ENCODE measurements at places on chromosomes 2 and 18.

DNA sequence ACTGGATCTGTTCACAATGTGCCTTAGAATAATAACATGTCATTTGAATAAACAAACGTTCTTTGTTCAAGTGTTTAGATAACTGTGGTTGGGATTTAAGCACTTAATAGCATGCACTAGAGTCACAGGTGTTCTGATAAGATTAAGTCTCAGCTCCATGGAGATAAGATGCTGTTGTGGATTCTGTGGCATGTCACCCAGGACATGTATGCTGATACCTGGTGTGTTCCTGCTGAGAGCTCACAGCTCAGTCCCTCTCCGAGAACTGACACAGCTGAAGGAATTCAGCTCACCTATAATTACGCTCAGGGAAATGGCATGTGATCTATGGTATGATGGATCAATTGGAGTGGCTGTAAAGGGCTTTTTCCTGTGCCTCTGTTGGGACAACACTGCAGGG lies 75.4 kb upstream of the ST6GAL2 start:
- DNase-seq = no peak

DNA sequence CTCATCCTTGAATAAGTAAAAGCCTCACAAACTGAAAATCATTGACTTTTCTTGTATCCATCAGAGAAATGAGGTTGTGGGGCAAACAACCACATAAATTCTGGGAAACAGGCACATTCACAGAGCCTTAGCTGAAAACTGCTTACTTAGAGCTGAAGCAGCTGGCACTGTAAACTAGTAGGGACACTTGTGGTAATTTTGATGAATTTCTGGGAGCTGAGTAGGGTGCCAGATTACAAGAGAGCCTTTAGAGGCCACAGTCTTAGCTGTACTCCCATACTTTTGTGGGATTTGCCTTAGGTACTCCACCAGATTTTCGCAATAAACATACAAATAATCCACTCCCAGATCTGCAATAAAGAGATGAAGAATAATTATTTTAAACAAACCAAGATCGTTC lies 315.2 kb downstream of the TMX3 start:
- no peak for DNase-seq

- DNase-seq = no peak
These were observed 74.0 kb upstream of the SULT1C3 start for GRCh38 chr2:108165729-108166128.

DNA sequence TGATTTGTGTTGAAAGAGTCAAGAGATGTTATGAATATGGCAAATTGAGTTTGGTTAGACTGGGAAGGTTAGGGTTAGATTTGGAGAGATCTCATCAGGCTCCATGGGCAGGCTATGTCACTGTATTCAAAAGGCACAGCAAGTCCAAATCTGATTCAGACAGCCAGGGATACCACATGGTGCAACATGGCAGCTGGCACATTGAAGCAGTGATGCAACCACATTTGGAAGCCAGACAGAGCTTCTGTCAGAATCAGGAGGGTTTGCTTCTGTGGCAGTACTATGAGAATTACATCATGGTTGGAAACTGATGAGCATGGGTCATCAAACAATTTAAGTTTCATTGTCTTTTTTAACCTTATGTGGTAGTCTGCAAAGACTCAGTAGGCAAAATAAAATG lies 772.2 kb downstream of the SUCLG1 start:
- no peak for DNase-seq

GRCh38 chr18:68847219-68847837 lies 49.4 kb downstream of the CCDC102B start:
- no peak for DNase-seq

DNA sequence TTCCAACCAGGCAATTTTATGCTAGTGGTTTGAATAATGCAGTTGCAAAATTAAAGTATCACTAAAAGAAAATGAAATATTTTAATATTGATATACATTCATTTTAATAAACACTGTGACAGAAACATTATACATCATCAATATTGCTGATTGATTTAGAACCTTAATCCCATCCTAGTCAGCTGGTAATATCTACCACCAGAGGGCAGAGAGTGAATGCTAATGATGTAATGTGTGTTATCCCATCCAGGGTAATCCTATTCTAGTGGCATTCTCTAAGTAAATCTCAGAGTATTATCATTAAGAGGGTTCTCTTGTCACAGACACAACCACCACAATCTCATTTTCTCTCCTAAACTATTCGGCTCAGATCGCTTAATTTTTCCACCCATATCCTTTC lies 477.4 kb downstream of the CPS1 start:
- no peak for DNase-seq

DNA sequence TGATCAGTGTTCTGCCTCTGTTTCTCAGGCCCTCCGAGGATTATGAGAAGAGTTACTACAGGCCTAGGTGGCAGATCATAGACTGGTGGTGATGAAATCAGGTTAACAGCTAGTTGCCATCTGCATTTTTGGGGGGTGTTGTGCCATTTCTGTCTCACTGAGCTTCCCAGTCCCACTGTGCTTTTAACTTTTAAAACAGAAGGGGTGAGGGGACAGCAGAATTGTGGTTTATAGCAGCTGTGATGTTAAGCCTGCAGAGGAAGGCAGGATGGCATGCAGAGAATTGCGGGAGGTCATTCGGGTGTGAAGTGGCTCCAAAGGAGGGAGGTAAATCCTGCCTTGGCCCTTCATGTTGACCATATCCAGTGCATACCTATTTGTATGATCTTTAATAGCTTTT lies 5.0 kb downstream of the CAB39 start:
- no peak for DNase-seq

GRCh38 chr18:48238206-48238605 lies 171.0 kb downstream of the ZBTB7C start:
- no peak for DNase-seq

- no peak for DNase-seq
These were observed 18.7 kb upstream of the TMBIM1 start for GRCh38 chr2:218310853-218311540.

- no peak for DNase-seq
These were observed 56.7 kb downstream of the ABCB11 start for GRCh38 chr2:168974428-168974827.

GRCh38 chr18:62070302-62070701 lies 116.6 kb downstream of the PIGN start:
- no peak for DNase-seq

- DNase-seq = no peak
These were observed 733 bp upstream of the CXCR2 start for GRCh38 chr2:218125095-218125494.

DNA sequence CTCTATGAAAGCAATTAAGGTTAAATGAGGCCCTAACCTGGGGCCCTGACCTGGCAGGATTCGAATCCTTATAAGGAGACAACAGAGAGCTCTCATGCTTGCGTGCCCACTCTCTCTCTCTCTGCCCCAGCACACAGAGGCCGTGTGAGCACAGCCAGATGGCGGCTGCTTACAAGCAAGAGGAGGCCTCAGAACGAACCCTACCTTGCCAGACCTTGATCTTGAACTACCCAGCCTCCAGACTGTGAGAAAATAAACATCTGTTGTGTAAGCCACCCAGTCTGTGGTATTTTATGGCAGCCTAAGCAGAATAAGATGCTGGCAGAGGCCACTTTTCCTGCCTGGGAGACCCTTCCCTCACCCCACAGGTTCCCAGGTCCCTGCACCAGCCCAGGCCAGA lies 5.2 kb upstream of the UBE2F start:
- no peak for DNase-seq

DNA sequence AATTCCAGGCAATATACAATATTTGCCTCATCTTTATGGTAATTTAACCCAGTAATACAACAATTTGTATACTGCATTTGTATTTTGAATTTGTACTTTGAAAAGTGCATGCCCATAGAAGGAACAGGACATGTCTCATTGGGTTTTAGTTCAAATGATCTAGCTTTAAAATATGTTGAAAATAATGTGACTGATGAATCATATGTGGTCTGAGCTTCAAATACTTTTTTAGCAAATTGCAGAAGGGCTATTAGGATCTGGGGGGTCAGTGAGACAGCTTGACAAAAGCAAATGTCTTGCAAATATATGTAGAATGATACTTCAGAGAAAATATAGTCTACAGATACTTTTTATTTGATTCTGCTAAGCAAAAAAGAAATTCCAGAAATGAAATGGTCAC lies 248.9 kb downstream of the DCC start:
- no peak for DNase-seq

DNA sequence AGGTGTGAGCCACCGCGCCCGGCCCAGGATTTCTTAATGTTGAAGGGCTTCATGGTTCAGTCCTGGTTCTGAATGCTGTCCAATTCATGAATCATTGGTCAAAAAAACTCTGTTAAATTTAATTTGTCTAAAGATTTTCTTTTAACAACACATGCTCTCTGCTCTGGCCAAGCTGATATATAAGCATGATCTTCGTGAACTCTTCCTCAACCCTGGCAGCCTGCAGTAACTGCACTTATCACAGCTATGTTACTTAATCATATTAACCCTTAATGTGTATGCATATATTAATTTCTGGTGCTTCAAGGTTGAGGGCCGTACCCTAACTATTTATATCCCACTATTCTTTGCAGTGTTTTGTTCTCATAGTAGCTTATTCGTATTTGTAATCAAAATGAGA lies 29.4 kb upstream of the FRZB start:
- no peak for DNase-seq

DNA sequence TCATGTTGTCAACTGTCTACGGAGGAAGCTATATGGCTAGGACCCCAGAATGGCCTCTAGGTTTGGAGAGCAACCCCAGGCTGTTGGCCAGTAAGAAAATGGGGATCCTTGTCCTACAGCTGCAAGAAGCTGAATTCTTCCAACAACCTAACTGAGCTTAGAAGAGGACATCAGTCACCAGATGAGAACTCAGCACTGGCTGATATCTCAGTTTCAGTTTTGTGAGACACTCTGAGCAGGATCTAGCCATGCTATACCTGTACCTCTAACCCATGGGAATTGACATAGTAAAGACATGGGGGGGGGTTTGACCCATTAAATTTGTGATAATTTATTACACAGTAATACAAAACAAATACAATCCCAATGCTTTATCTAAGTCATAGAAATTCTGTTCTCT lies 312.5 kb downstream of the ERBB4 start:
- DNase-seq = no peak

GRCh38 chr18:68438983-68439382 lies 275.9 kb downstream of the TMX3 start:
- peak; percentile 82 for DNase-seq

DNA sequence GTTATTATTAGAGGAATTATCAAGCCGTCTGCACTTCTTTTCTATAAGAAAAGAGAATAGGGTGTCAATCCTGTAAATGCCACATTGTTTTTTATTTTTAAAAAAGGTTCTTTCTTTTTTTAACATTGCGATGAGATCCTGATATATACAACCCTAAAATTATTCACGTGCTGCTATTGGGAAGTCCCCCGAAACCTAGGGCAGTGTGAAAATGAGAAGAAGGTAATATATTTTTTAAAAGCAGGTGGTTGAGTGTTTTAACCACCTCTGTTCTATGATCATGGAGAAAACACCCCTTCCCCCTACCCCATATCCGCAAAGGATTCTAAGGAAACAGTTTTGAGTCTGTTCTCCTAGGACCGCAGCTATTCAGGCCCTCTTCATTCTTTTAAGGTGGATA lies 94.5 kb upstream of the KLHL14 start:
- DNase-seq = no peak

DNA sequence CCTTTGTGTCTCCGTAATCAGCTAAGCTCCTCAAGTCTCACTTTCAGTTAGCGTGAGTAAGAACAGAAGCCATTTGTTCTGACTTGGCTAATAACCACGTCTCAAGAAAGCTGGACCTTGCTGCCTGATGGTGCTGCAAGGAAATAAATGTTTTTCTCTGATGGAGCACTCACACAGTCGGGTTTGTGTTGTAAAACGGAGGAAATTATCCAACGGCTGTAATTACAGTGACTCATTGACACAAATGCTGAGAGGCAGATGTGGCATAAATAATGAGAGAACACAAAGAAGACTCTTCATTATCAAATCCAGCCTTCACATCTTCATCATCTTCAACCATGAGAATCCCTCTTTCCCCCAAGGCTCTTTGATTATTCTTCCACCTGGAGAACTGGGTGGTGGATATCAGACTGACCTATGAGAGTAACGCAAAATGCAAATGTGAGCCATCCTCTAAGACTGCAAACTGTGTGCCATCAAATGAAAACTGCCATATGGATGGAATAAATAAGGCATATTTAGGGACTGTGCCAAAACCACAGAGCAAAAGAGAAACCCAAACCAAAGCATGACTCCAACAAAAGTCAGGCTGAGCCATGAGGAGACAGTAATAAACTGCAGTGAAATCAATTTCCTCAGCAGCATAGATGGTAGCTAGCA lies 252.6 kb downstream of the RND3 start:
- DNase-seq = peak; percentile 88

DNA sequence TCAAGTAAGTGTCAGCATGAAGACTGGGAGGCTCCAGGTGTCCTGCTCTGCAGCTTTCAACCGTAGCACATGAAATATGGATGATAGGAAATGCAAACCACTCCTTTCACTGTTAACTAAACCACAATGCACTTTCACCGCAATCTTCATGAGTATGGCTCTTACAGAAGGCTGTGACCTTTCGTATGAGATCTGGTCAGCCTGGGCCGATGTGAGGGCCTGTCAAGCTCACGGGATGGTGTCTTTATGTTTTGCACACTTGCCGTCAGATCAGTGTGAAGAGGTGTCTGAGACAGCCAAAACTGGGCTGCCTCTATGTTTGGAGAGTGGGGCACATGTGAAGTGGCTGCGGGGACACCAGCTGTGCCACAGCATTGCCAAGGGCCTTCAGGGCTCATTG lies 62.8 kb upstream of the AFF3 start:
- DNase-seq = no peak

DNA sequence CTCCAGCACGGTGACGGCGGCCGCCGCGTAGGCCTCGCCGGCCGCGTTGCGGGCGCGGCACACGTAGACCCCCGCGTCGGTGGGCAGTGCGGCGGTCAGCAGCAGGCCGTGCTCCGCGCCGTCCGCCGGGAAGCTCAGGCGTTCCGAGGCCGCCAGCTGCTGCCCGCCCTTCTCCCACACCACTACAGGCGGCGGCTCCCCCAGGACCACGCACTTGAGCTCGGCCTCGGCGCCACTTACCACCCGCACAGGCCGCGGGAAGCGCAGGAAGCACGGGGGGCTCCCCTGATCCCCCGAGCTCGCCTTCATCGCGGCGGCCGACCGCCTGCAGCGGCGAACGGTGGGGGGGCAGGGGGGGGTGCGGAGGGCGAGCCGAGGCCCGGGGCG lies 422 bp downstream of the OBSL1 start:
- no peak for DNase-seq

GRCh38 chr2:47174733-47175361 lies 19.7 kb upstream of the STPG4 start:
- no peak for DNase-seq

DNA sequence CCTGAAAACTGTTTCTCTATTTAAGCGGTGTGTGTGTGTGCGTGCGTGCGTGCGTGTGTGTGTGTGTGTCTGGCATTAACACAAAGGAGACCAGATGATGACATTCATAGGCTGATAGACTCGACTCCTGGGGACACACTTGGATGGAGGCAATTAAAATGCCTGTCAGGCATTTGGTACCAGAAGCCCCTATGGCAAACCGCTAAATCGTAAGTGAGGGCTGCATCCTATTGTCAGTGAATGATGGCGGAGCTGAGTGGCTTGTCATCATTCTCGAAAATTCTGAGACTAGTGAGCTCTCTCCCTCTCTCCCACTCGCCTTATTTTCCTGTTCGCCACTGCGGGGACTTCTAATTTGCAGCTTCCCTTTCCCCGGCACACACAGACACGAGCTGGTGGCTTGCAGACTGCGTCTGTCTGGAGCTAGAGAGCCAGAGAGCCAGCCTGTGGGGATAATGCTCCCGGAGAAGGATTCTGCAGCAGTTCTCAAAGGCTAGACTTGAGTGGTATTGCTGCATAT lies 155.4 kb downstream of the MAP2 start:
- DNase-seq = no peak

GRCh38 chr2:58553937-58554336 lies 312.8 kb upstream of the FANCL start:
- no peak for DNase-seq

- no peak for DNase-seq
These were observed 213.7 kb downstream of the TSN start for GRCh38 chr2:121969166-121969565.
